Urothelium cell line (cell line): ENCODE measurements at places on chromosomes 6 and 20.

GRCh38 chr6:121857551-121857950 lies 422.1 kb downstream of the GJA1 start:
- no peak for DNase-seq

GRCh38 chr20:45347936-45348778 lies at the start of gene SDC4:
SDC4 (minus strand) TSS chr20:45348424; CDS start chr20:45348384, 40 bp downstream.
- peak; percentile 95 for DNase-seq

- no peak for DNase-seq
Measured at GRCh38 chr6:106255306-106255705, 70.3 kb downstream of the ATG5 start.

GRCh38 chr20:51255417-51255816 lies 232.5 kb upstream of the KCNG1 start:
- DNase-seq: no peak

DNA sequence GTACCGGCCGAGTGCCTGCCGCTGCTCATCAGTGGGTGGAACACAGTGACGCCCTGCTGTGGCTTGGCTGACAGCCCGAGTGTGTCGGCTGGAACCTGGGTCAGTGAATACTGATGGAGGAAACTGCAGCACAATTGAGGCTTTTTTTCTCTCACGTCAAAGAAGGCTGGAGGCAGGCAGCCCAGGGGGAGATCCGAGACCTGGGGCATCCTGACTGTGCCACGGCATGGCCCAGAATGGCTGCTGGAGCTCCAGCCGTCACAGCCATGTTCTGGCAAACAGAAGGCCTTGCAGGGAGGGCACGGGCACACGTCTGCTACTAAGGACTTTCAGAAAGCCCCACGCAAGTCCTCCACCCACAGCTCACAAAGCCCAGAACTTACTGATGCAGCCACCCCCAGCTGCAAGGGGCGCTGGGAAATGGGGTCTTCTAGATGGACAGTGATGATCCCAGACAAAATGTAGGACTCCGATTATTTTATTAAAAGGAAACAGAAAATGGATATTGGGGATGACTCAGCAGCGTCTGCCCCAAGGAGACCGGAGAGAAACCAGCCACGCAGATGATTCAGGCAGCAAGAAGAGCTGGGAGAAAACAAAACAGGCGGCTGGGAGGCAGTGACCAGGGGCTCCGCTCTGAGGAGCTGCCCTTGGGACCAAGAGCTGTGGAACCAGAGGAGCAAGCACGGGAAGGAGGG lies 140.0 kb downstream of the TAF4 start:
- peak; percentile 96 for DNase-seq

GRCh38 chr6:209432-210103 lies 82.7 kb upstream of the DUSP22 start:
- DNase-seq: no peak

DNA sequence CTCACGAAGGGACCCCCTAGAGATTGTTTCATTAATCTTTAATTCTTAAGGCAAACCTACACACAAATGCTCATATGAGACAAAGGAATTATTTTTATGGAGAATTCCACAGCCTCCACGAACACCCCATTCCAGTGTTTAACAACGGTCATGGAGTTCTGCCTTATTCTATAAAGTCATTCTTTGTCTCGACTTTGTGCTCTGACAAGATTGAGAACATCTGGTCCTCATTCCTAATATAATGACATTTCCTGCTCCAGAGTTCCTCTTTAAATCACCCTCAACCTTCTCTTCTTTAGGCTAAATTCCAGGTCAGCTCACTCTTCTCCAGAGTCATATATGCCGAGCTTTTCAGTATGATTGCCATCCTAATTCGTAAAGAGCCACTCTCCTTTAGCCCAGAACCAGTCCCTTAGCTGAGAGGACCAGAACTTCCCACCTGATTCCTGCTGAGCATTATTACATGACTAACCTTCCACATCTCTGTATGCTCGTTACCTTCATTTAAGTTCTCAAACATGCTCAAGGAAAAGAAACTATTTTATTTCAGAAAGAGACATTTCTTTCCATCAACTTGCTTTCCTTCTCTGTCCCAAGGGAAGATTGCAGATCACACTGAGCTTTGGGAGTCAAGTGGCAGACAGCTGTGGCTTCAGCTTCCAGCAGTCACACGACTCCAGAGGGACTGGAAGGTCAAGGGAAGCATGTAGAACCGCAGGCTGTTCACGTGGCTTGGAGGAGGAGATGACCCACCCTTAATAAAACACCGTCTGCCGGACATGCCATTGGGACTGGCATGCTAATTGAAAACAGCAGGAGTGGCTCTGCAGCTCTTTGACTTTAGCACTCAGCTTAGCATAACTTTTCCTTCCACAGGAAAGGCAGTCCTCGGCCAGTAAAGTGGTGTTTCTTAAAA lies 467.1 kb upstream of the HSF2 start:
- DNase-seq: peak; percentile 30

DNA sequence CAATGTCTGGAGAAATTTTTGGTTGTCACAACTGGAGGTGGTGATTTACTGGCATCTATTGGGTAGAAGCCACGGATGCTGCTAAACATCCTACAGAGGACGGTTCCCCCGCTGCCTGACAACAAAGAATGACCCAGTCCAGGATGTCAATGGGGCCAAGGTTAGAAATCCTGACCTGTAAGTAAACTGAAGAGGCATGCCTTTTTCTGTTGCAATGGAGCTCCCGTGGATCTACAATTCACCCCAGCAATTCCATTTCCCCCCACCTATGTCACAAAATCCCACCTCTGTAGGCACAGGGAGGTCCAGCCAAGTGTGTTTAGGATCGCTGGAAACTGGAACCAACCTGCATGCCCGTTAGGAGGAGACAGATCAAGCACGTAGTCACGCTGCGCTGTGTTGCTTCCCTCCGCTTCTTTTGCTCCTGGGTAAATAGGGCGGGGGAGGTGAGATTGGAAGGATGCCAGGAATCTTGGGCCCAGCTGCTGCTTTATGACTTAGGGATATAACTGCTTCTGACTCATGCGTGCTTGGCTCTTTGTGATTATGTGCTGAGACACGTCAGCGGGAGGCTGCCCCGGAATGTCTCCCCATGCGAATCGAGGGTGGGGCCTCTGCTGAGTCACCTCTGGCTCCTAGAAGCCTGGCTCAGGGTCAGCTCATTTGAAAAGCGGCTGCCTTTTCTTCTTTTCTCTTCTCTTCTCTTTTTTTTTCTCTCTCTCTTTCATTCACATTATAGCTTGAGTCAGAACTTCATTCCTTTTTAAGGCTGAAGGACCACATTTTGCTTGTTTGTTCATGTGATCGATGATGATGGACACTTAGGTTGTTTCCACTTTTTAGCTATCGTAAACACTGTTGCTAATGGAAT lies 12.4 kb upstream of the PEDS1 start:
- DNase-seq: peak; percentile 100

DNA sequence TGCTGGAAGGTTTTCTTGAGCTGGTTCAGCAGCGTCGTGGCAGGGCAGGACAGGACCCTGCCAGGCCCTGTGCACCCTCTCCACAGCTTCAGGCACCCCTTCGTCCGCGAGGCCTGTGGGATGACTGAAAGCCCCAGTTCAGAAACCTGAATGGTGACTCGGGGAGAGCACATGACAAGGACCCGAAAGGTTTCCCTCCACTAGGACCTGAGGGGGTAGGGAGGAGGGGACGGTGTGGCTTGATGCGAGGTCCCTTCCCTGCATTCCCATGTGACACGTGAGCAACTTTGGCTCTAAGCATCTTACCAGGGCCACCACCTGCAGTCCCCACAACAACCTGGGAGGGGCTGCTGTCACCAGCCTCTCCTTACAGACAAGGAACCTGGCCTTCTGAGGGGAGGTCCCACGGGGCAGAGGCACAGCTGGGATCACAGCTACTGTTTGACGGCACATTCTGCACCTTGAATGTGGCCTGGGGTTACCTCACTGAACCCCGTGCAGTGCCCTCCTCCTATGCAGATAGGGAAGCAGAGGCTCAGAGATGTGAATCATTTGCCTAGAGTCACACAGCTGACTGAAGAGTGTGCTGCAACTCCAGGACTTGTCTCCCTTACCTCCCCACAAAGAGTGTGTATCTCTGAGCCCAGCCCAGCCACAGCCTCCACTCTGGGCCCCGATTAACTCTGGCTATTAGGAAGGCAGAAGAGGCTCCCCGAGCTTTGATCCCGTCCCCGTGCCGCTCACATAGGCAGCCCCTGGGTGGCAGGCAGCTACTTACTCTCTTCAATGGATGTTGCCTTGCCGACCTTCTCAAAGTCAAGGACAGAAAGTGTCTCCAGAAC lies 84.6 kb downstream of the PTPN1 start:
- DNase-seq: no peak

DNA sequence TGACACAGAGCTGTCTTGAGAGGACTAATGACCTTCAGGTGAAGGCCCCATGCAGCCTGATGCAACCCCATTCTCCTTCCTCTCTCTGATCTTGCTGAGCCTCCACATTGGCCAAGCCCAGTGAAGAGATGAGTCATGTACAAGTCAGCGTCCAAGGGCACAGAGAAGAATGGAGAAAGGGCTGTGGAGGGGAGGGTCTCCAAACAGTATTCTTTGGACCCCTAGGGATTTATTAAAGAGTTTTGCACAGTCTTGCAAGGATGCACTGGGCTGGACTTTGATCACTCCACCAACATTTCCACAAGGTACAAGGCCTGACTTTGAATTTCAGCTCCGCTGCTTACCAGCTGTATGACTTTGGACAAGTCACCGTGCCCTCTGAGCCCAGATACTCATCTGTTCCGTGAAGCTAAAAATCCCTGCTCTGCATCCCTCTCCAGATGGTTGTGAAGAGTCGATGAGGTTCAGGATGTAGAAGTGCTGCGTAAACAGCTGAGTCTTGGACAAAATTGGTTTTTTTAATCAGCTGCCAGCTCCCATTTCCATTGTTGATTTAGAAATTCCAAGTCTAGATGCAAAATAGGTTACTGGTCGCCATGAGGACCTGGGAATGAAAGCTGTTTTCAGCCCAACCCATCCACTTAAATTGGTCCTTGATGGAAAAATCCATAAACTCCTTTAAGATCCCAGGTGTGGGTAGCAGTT lies 14.1 kb upstream of the KCNG1 start:
- no peak for DNase-seq

DNA sequence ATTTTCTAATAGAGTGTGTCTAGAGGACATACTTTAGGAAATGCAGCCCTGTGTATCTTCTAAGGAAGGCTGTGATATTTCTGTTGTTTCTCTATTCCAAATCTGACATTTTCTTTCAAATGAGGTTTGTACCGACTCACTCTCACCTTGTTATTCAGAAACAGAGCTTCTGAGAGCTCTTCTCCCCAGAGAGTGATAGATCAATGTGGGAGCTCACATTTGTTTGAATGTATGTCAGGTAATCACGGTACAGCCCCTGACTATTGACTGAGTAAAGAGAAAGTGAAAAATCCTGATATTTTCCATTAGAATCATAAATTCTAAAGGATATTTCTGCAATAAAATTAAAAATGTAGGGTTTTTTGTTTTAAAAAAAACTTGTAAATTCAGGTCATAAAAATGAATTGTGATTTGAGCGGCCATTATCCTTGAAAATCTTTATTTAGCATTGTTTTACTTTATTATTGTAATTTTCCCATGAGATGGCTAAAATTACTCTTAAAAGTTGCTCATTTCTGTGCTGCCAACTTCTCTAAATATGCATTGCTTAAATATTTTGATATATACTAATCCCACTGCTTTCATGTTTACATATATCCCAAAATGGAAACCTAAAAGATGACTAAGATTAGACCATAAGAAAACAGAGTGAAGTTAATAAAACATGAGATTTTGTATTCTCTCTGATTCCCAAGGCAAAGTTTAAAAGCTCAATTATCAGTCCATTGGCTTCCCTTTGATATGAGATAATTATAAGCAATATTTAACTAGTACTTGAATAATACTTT lies 1226.8 kb upstream of the CITED2 start:
- DNase-seq: no peak

DNA sequence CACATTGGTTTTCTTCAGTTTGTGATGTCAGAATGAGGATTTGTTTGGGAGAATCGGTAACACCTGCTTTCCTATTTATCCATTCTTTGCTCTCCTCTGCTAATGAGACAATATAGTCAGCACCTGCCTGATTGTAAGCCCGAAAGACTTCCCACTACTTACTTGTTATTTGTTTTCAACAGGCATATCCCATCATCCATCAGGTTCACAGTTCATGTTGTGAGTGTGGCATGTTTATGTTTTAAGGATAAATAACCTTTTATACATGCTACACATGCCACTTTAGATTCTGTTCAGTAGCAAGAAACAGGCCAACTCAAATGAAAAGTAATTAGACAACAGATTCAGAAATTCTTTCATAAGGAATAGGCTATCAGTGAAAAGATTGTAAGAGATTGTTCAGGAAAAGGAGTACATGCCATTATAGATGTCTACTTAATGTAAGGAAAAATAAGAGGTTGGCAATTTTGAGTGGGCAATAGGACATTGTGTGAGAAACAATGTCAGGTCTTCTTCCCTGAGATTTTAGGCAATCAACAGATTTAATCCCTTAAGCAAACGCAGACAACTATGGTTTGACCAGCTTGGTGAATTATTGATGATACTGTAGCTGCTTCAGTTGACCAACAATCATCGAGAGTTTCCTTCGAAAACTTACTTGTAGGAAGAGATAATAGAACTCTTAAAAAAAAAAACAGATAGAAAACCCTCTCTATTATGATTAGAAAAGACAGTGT lies 7.9 kb upstream of the GPRC6A start:
- DNase-seq: no peak

DNA sequence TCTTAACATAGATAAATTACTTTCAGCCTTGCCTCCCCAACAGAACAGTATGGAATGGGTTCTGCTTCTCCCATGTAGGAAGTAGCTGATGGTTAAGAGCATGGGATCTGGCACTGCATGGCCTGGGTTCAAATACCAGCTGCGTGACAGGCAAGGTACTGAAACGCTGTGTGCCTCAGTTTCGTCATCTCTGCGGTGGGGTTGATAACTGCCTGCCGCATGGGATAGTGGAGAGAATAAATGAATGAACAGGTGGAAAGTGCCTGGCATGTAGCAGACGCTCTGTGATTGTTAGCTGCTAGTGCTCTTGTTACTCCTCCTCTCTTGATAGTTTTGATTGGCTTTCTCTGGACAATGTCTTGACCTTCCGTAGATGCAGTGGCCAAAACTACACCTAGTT lies 213.3 kb downstream of the ZDHHC14 start:
- no peak for DNase-seq

GRCh38 chr6:84350397-84350796 lies 123.0 kb upstream of the CEP162 start:
- no peak for DNase-seq
